Myocyte (in vitro differentiated cells): ENCODE measurements at places on chromosomes 3 and 15.

DNA sequence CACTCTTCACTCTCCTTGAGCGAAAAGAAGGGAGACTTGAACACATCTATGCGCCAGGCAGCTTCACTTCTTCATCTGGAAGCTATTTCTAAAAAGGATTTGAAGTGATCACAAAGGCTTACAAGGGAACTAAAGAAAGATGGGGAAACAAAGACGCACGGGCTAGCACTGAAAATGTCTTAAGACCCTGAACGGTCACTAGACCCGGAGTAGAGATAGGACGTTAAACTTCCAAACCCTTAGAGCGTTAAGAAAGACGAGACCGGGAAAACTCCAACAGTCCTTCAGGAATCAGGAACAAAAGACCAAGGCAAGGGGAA is 47.5 kb upstream of the EPHB3 start:
- no peak for DNase-seq

DNA sequence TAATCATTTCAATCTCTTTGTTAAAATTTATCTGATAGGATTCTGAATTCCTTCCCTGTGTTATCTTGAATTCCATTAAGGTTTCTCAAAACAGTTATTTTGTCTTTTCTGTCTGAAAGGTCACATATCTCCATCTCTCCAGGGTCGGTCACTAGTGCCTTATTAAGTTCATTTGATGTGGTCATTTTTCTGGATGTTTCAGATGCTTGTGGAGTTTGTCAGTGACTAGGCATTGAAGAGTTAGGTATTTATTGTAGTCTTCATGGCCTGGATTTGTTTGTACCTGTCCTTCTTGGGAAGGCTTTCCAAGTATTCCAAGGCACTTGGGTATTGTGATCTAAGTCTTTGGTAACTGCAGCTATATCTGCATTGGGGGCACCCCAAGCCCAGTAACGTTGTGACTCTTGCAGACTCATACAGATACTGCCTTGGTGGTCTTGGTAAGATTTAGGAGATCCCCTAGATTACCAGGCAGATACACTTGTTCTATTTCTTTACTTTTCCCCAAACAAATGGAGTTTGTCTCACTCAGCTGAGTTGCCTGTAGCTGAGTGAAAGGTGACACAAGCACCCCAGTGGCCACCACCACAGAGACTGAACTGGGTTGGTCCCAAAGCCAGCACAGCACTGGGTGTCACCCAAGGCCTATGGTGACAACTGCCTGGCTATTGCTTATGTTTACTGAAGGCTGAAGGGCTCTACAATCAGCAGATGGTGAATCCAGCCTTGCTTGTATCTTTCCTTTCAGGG is 18.9 kb upstream of the SLC27A2 start:
- DNase-seq, result no peak

- DNase-seq, result no peak
Observed at GRCh38 chr15:74209997-74210671, 7.5 kb upstream of the STRA6 start.

- no peak for DNase-seq
Observed at GRCh38 chr15:94576889-94577533, 345.6 kb downstream of the MCTP2 start.

DNA sequence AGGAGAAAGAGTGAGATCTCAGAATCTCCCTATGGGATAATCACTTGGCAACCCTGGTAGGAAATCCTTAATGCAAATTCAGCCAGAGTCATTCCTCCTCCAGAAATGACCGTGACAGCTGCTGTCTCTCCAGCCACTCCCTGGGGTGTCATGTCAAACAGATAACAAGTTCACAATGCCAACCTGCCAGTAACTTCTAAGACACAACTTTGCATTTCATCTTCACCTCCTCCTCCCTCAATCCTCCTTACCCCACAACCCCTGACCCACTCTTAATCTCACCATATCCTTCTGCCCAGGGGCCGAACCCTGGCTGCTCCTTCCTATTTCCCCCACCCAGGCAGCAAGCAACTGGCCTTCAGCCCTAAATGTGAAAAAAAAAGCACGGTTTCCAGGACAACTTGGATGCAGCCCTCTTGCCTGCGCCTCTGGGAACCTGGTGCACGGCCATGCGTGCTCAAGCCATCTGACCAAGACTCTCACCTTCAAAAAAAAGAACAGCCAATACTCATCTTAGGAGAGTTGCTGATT is 166.0 kb downstream of the NTRK3 start:
- peak; percentile 23 for DNase-seq

GRCh38 chr15:93372208-93372864 is 283.3 kb upstream of the RGMA start:
- DNase-seq, result no peak

DNA sequence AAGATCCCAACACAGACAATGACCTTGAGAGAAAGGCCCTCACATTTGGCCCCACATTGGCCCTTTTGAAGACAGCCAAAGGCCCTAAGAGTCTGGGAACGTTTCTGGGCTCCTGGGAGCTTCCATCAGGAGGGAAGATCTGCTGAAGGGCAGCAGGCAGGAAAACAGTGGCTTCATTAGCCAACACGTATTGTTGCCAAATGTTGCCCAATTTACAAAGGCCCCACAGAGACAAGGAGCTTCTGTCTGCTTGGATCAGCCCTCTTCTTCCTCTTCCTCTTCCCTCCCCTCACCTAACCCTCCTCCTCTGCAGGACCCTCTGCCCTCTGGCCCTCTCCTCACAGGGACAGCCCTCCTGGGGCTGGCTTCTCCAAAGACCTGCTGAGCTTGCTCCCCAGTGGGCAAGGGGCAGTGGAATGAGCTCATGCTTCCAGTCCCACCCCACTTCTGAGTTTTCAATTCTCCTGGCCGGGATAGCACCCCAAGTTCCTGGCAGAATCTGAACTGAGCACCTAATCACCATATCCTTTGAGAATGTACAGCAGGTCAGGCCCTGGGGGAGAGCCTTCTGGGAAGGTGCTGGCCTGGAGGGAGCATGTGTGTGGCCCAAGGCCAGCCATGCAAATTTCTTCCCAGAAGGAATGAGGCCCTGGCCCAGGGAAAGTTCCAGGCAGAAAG is 5.1 kb upstream of the LTF start:
- DNase-seq, result no peak

- no peak for DNase-seq
Observed at GRCh38 chr3:157428853-157429252, 7.8 kb upstream of the PTX3 start.

DNA sequence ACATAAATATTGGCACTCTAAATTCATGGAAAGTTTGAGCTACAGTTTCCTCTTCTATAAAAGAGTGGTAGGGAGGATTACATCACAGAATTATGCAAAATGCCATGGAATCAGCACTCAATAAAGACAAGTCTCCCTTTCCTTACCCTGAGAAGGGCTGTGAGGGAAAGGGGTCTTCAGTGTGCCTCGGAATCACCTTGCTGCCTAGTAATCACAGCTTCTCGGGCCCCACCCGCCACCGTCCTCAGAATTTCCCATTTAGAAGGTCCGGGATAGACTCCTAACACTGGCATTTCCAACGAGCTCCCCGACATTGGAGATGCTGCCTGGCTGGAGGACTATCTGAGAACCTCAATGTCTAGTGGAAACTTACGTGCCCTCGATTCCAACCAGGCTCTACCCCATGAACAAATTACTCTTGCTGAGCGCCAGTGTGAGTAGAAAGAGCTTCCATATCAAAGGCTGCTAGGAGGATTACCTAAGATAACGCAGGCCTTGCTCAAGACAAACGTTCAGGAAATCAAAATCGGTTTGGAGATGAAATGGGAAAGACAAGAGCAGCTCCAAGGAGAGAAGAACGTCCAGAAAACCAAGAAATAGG is 92.1 kb upstream of the CHD2 start:
- no peak for DNase-seq

- DNase-seq, result no peak
Observed at GRCh38 chr15:51450001-51450400, 108.5 kb downstream of the GLDN start.

DNA sequence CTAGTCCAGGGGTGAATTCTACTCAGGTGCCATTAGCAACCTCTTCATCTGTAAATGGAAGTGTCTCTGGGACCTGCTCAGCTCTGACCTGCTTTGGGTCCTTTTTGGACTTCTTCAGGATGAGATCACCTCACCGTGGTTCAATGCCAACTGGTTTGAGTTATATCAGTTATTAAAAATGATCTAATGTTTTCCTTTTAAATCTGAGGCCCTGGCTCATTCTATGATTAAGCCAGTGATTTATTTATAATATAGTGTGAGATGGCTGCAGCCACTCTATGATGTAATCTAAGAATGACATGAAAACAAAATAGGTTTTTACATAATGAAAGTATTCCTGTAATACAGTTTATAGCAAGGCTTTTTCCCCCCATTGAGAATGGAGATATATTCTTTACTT is 79.4 kb downstream of the LPP start:
- DNase-seq, result no peak

- DNase-seq, result peak; percentile 80
Observed at GRCh38 chr3:64138046-64138445, 87.2 kb downstream of the PRICKLE2 start.

DNA sequence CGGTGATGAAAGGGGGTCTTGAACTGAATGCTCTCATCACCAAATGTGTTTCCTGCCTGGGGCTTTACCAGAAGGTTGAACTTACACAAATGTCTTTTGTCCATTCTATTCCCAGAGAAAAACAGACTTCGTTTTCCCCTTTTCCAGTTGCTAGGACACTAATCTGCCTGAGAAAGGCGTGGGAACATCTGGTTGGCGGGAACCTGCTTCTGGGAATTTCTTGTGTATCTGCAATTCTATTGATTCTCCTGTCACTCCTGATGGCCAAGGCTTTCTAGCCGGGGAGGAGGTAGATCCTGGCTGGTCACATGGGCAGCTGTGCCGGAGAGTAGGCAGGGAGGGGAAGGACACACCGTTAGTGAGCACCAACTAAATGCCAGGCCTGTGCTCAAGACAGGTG is 31.1 kb upstream of the CCDC174 start:
- no peak for DNase-seq

DNA sequence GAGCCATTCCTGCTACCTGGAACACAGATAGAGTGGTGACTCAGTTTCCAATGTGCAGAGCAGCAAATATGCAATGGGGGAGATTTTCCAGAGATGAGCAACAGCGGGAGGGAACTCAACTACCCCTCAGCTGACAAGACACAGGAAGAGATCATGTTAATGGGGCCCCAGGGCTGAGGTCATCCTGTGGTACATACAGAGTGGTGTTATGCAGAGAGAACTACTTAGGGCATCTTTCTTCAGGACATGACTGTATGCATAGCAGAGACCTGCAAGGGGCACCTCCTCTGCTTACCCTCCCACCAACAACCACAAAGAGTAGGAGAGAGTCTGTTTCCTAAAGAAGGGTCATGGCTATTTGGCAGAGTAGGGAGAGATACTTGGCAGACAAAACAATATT is 6.8 kb upstream of the TBC1D5 start:
- no peak for DNase-seq

DNA sequence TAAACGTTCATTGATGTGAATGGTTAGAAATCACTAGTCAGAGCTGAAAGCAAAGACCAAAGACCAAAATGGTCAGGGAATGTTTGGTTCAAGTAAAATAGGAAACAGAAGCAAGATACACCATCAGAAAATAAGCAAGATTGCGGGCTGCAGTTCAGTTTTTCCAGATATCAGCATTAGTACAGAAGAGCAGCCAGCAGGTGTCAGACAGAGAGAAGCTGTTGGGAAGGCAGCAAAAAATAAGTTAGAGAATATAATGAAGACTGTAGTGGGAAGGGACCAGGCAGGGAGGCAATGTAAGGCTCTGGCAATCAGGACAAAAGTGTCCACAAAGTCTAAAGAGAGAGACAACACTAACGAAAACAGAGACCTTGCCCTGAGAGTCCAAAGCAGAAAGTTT is 639.4 kb upstream of the NAALADL2 start:
- DNase-seq, result peak; percentile 18
